T-cell (primary cell): ENCODE measurements at places on chromosomes 6 and 20.

- DNase-seq = no peak
Observed at GRCh38 chr20:2805689-2806350, 5.4 kb upstream of the CPXM1 start.

DNA sequence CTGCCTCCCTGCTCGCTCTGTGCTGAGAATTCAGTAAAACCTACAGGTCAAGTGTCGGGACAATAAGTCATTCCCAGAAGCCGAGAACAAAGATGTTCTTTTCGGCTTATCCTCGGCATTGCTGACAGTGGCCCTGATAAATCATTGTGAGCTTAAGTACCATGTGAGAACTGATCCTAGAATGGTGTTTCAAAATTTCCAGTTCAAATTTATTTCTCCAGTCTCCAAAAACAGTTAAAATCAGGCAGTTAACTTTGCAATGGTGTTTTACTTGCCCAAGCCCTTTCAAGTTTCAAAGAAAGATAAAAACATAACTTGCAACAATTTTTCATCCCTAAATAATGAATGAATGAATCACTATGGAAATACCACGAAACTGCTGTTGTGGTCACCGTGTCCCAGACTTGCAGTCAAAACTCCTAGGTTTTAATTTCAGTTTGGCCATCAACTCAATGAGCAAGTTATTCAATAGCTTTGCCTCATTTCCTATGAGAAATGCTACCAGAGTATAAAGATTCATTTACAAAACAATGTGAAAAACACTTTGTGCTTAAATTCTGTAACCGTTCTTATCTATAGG lies 4.3 kb downstream of the ATP5F1E start:
- DNase-seq = no peak

GRCh38 chr20:36217226-36217625 lies 19.1 kb upstream of the AAR2 start:
- DNase-seq = no peak

DNA sequence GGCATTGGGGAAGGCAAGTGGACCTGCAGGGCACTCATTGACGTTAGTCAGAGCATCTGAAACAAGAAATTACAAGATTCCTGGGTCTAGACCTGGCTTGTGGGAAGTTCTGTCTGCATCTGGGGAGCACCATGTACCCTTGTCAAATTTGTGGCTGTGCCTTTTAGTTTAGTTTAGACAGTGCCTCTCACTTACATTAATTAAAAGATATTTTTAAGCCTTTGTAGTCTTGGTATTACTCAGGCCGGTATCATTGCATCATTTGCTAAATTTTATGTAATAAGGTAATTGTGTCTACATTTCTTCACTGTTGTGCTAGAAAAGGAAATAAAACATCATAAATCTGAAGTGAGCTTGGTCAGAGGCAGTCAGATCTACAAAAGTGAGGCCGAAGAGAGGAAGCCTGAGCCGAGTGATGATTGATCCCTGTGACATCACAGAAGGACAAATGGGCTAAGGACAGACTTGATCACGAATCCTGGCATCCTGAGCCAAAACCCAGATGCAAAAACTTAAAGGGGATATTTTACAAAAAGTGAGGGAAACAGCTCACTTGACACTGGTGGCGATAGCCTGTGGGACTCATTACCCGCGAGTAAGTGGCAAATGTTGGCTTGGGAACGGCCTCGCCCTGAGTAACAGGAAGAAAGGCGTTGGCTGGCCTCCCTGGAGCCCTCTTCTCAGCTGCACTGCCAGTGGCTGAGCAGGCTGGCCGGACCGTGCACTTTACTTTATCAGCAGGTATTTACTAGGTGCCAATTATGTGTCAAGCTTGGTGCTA lies 106.5 kb downstream of the TCP11 start:
- DNase-seq = no peak

GRCh38 chr6:140202964-140203515 lies 828.6 kb upstream of the CITED2 start:
- DNase-seq = no peak

- DNase-seq = no peak
Observed at GRCh38 chr6:116011520-116011919, 49.2 kb downstream of the FRK start.

DNA sequence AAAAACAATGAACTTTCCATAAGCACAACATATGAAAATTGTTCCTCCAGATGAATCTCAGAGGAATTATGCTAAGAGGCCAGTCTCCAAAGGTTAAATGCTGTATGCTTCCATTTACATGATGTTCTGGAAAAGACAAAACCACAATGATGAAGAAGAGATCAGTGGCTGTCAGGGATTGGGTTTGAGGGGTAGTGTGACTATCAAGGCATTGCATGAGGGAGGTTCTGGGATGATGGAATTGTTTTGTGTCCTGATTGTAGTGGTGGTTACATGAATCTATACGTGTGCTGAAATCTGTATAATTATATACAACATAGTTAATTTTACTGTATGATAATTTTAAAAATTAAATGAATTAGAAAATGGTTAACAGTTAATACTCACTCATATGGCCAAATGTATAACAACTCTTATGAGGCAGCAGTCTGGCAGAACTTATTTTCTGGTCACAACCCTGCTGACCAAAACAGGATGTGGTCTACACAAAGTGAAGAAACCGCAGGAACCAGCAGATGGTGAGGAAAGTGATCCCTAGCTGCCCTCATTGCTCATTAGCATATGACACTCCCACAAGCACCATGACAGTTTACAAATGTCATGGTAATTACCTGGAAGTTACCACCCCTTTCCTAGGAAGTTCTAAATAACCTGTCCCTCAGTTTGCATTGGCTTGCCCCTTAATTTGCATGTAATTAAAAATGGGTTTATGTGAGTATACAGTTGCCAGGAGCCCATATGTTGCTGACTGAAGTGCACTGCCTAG lies 31.9 kb downstream of the NSFL1C start:
- DNase-seq = peak; percentile 26

- DNase-seq = no peak
Observed at GRCh38 chr6:92497281-92497680, 922.1 kb downstream of the EPHA7 start.

- no peak for DNase-seq
Observed at GRCh38 chr6:1739220-1739619, 129.5 kb downstream of the FOXC1 start.

- no peak for DNase-seq
Observed at GRCh38 chr6:131754088-131754487, 43.3 kb upstream of the CTAGE9 start.

DNA sequence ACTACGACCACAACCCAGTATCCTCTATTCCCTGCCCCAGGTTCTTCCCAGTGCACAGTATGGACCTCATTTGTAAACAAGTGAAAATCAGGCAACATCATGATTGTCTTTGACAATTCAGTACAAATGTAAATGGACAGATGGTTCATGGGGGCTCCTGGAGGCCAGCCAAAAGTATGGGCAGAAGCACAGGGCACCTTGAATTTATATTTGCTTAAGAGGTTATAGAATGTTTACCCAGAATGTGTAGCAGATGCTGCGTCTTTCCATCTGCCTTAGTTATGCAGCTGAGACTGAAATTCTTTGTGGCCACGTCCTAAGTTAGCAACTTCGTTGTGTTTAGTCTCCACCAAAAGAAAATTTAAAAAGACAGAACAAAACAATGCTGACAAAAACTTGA lies 559.6 kb upstream of the NRSN1 start:
- DNase-seq = no peak
